ENCODE measurements at places on chromosomes 6 and 20. TPM values are rescaled to one million over a fixed set of nuclear protein-coding genes. Genes with fewer than 3 reads are reported as not detected.

DNA sequence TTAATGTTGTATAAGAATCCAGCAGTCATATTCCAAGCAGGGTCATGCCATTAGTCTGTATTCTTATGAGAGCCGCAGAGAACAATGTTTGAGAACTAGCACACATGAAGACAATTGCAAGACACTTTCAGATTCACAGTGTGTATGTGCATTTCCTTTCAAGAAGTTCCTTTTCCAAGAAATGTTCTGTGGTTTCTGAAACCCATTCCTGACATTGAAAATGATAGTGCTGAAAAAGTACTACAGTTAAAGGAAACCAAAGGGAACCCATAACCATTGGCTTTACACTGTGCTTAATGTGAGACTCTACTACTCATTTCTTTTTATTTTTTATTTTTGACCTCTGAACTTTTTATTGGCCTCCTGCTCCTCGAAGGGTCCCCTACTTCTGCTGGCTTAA is 4.2 kb upstream of the CALHM6 start:
- no peak overlapping the region for H3K27ac ChIP-seq
- no peaks in the 10 kb centered on the region for H3K36me3 ChIP-seq
- no peak for DNase-seq
- no peak overlapping the region for H3K4me3 ChIP-seq
- peaks cover 5% of the 10 kb centered on the region for H3K4me1 ChIP-seq

DNA sequence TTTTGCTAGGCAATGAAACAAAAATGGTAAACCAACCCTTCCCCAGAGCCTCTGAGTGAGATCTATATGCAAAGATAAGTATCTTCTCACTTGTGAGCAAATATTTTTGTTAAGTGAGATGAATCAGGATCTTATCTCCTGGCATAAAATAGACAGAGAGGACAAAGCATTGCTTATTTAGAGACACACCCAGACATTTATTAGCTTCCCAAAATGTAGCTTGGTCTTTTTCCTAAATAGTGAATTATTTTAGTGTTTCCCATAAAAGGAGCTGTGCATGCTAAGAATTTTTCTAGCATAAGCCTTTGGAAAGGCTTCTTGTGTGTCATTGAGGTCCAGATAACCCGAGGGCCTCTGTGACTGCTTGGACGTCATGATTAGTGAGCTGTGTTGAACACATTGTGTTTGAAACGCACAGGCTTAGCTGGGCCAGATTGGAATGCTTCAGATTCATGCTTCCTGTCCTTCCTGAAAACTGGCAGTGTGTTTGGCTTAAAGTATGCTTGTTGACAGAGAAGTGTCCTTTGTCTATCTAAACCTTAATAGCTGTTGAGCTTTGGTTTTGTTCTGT is 16.5 kb downstream of the MTHFD1L start:
- H3K4me3 ChIP-seq: no peak overlapping the region
- peaks cover 35% of the 10 kb centered on the region for H3K4me1 ChIP-seq
- H3K36me3 ChIP-seq: peaks cover 51% of the 10 kb centered on the region
- H3K27ac ChIP-seq: 0 out of 2 replicates have a peak overlapping the region, but pooled peaks have one; percentile 45

- DNase-seq: no peak
- peaks cover 6% of the 10 kb centered on the region for H3K36me3 ChIP-seq
- peaks cover 26% of the 10 kb centered on the region for H3K4me1 ChIP-seq
Observed at GRCh38 chr20:31666258-31667042, 28.7 kb downstream of the COX4I2 start.

DNA sequence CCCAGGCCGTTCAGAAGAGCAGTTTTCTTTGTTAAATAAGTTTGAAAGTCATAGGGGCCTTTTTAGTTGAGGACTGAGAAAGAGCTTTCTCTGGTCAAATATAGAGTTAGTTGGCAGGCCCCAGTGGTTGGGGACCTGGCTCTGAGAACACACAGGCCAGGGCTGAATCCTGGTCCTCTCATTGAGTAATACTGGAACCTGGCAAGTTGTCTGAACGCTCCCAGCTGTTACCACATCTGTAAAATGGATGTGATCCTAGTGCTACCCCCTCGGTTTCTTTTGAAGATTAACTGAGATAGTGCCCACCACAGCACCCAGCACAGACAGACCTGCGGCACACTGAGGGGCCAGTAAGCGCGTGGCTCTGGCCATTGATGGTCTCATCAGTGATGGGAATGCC is 215.5 kb downstream of the ZDHHC14 start:
- peaks cover 17% of the 10 kb centered on the region for H3K4me1 ChIP-seq
- no peak overlapping the region for H3K4me3 ChIP-seq
- H3K36me3 ChIP-seq: peaks cover 8% of the 10 kb centered on the region
- no peak for DNase-seq
- no peak overlapping the region for H3K27ac ChIP-seq
- no peaks in the 10 kb centered on the region for H3K27me3 ChIP-seq

GRCh38 chr6:105753207-105753606 is 332.9 kb upstream of the PRDM1 start:
- DNase-seq: no peak
- peaks cover 13% of the 10 kb centered on the region for H3K4me1 ChIP-seq
- H3K27me3 ChIP-seq: no peaks in the 10 kb centered on the region
- no peak overlapping the region for H3K27ac ChIP-seq
- peaks cover 10% of the 10 kb centered on the region for H3K36me3 ChIP-seq

- no peak for DNase-seq
- H3K4me3 ChIP-seq: peak within 1 kb of the TSS; percentile 60
- H3K27ac ChIP-seq: no peak within 1 kb of the TSS
Observed at GRCh38 chr6:116461331-116461931, at the start of gene CALHM6. Gene CALHM6 (plus strand): TSS chr6:116461375. CDS start chr6:116461930, 555 bp downstream.

DNA sequence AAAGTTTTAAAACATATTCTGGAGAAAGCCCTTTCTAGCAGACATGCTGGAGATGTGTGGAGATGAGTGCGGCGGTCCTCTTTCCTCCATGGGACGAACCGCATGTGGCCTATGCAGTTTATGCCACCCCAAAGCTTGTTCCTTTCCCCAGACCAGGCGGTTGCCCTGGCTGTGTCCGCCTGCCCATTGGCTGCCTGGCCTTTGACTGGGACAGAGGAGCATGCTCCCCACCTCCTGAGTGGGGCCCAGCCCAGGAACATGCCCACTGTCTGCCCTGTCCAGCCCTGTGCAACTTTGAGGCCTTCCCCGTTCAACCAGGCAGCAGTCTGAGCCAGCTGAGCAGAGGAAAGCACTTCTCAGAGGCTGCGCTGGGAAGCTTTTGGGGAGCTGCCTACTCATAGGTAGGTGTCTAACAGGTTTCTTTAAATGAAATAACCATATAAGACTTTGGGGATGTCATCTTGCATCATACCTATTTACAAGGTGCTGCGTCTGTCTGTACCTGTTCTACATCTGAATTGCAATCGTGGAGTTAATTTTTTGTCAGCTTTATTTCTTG is 20.6 kb downstream of the FOXC1 start:
- peaks cover 52% of the 10 kb centered on the region for H3K27me3 ChIP-seq
- no peak for DNase-seq
- peaks cover 10% of the 10 kb centered on the region for H3K4me1 ChIP-seq
- H3K27ac ChIP-seq: no peak overlapping the region

- H3K36me3 ChIP-seq: no peaks in the 10 kb centered on the region
- DNase-seq: peak; percentile 55
- H3K27ac ChIP-seq: peak overlapping the region; percentile 79
- H3K4me3 ChIP-seq: no peak overlapping the region
Observed at GRCh38 chr6:15621203-15622044, 41.4 kb downstream of the DTNBP1 start.

- H3K27me3 ChIP-seq: no peaks in the 10 kb centered on the region
- H3K36me3 ChIP-seq: no peaks in the 10 kb centered on the region
- H3K4me1 ChIP-seq: peaks cover 32% of the 10 kb centered on the region
- no peak for DNase-seq
Observed at GRCh38 chr20:44581515-44581914, 864 bp upstream of the PKIG start.

GRCh38 chr6:2911171-2911570 is 8.1 kb upstream of the SERPINB9 start:
- no peak overlapping the region for H3K27ac ChIP-seq
- no peak overlapping the region for H3K4me3 ChIP-seq
- no peak for DNase-seq
- peaks cover 60% of the 10 kb centered on the region for H3K4me1 ChIP-seq

- no peak overlapping the region for H3K4me3 ChIP-seq
- H3K27ac ChIP-seq: no peak overlapping the region
Observed at GRCh38 chr20:60695226-60696000, 556.6 kb upstream of the CDH4 start.

- H3K27ac ChIP-seq: no peak overlapping the region
- DNase-seq: no peak
- H3K4me3 ChIP-seq: no peak overlapping the region
- H3K4me1 ChIP-seq: peaks cover 3% of the 10 kb centered on the region
Observed at GRCh38 chr20:50980071-50980681, 21.6 kb downstream of the MOCS3 start.

The DNAH8 gene
- not detected for total RNA-seq

Measured in WTC11 (cell line).